ENCODE measurements at places on chromosomes 5 and 9.

DNA sequence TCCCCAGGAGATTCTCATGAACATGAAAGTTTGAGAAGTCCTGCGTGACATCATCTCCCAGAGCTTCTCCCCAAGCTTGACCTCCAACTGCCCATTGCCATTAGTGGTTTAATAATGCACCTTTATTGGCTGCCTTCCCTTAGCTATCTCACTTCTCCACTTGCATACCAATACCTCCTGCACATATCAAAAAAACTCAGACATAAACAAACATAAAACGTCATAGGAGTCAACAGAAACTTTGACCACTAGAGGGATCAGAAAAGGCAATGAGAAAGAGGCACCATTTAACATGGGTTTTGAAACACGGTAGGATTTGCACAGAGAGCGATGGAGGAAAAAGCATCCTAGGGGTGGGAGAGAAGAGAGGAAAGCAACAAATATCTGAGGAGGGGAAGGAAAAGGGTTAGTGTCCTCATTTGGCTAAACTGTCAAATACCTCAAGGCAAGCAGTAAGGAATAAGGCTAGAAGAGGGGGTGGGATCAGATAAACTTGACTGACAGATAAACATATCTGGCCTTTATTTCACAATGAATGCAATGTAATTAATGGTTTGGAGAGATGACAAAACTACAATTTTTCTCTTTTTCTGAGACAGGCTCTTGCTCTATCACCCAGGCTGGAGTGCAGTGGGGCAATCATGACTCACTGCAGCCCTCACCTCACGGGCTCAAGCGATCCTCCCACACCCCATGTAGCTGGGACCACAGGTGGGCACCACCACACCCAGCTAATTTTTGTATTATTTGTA is 27.0 kb downstream of the GNAQ start:
- no peak for DNase-seq

GRCh38 chr5:159835548-159835947 is 80.7 kb upstream of the ADRA1B start:
- DNase-seq, result no peak

- no peak for DNase-seq
Observed at GRCh38 chr5:38835887-38836286, 9.9 kb upstream of the OSMR start.

DNA sequence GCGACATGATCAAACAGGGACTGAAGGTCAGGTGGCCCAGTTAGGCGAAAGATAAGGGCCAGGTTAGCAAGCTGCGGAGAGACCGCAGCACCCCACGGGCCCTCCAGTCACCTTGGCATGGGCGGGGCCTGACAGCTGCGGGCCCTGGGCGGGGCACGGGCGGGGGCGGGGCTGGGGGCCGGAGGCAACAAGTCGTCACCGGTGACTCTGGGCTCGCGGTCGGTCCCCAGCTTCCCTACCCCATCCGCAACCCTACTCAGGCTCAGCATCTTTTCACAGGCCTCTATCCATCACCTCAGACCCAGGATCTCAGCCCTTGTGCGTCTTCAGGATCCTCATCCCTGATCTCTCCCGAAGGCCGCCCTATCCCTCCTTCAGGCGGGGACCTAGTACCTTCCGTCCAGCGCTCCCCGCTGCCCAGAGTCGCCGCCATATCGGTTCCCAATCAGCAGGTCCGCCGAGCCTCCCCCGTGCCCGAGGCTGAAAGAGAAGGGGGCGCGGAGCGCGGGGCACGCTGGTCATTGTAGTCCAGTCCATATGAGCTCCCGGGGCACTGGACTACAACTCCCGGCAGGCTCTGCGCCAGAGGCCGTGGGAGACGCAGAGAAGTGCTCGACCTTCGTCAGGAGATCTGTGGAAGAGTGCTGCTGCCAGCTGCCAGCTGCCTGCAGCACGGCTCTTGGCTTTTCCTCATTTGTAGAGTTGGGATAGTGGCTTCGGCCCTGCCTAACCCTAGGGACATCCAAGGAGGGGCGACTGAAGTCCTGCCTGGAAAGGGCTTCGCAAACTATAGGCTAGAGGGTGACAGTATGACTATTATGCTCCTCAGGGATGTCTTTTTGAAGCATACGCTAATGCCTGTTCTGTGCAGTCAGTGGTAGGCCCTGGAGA is at the start of gene DNAJC18:
DNAJC18 (minus strand) TSS at position 513 of the 891 bp plus-strand sequence; CDS start at position 433, 80 bp downstream.
- DNase-seq, result peak; percentile 96
